GM12864 (cell line): ENCODE measurements at places on chromosomes 1 and 21.
A peak's percentile ranks its signal among the peaks of the same experiment; 100 is the strongest.

DNA sequence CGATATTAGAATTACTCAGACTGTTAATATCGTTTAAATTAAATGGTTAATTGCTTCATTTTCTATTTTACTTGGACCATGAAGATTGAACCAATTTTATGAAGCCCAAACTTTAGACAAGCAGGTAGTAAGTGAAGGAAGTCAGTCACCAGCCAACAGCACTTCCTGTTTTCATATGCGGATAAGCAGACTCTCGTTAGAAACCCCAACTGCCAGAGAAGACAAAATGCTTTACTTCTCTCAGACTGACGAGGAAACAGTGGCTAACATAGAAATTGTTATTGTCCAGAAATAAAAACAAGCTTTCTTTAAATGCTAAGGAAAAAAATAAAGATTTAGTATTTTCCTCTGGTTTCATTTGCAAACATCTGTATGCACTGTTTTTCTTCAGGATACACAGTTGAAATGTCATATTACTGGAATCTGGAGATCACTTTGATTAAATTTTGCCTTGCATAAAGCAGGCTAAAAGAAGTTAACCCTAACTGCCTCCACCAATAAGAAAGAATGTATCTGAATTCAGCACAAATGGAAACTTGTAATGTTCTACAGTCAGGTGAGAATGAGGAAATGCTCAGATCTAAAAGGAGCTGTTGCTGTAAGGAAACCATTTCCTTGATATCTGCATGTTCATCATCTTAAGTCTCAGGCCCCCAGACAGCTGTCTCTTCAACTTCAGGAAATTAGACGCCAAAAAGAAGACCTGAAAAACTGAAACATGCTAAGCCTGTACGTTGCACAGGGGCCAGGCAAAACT, 129.8 kb upstream of the SAMSN1 start:
- peak; percentile 67 for DNase-seq

DNA sequence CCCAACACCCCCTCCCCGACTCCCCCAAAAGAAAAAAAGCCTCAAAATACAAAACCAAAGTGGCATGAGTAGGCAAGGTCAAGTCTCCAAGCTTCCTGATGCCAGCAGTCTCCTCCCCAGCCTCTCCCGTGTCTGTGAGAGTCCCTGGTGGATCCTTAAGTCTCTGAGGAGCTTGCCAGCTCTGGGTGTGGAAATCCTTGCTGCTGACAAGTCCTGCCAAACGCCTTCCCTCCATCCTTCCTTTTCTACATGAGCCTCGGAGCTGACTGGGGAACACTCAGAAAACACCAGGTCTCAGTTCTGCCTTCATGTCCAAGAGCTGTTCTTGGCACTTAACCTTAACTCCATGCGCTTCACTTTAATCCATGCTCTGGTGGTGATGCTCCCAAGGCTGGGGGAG, 3.7 kb upstream of the ETV3L start:
- DNase-seq: no peak

DNA sequence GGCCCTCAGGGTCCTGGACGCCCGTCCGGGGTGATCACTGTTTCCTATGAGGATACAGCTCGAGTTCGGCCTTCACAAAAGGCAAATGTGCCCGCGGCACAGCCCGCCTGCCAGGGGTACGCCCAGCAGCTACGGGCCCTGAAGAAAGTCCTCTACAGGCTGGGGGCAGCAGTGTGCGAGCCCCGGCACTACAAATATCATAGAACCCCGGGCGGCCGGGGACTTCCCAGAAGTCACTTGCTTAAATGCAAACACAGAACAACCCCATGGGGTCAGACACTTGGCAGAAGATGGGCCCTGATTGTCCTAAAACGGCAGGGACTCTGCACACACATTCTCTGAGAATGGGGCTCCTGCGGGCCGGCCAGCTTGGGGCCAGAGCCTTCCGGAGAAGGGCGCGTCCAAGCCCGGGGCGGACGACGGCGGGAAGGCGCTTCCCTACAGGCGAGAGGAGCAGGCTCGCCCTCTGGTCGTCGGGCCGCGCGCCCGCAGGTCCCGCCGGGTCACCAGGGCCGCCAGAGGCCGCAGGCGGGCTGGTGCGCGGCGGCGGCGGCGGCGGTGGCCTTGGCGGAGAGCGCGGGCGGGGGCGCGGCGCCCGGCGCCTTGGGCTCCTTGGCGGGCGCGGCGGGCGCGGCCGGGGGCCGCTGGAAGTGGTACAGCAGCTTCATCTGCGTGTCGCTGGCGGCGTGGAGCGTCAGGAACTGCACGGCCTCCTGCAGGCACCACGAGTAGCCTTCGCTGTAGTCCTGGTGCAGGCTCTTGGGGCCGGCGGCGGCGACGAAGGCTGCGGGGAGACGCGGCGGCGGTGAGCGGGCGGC, 888 bp downstream of the HES5 start:
- DNase-seq: no peak

- no peak for DNase-seq
Measured at GRCh38 chr21:45054227-45054926, 20.0 kb upstream of the ADARB1 start.

DNA sequence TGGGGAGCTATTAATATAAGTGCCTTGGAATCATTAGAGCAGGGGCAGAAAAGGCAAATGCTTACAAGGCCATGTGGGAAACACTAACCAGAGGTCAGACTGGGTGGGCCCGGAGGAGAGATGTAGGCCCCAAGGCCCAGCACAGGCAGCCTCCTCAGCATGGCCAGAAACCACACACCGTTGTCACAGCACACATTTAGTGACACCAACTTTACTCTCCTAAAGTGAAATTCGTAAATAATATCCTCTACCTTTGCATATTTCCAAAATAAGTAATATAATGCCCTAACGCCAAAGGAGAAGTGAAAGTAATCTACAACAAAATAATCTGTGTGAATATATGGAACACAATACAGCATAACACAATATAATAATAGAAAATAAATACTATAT, 62.6 kb downstream of the KIF21B start:
- DNase-seq: no peak

GRCh38 chr21:37916310-37917051, at the start of gene KCNJ6:
KCNJ6 (minus strand) TSS chr21:37916457; CDS start chr21:37840682, 75,775 bp downstream.
- no peak for DNase-seq
